Activated naive CD4-positive, alpha-beta T cell treated with anti-CD3 and anti-CD28 coated beads for 36 hours (primary cell): ENCODE measurements at places on chromosomes 2 and 18. TPM values are rescaled to one million over a fixed set of nuclear protein-coding genes. Genes with fewer than 3 reads are reported as not detected.

- peaks cover 9% of the 10 kb centered on the region for H3K36me3 ChIP-seq
- no peaks in the 10 kb centered on the region for H3K4me1 ChIP-seq
- no peak for DNase-seq
- H3K27ac ChIP-seq: no peak overlapping the region
- H3K4me3 ChIP-seq: no peak overlapping the region
- no peaks in the 10 kb centered on the region for H3K27me3 ChIP-seq
Measured at GRCh38 chr2:7077660-7078267, 160.6 kb downstream of the RNF144A start.

DNA sequence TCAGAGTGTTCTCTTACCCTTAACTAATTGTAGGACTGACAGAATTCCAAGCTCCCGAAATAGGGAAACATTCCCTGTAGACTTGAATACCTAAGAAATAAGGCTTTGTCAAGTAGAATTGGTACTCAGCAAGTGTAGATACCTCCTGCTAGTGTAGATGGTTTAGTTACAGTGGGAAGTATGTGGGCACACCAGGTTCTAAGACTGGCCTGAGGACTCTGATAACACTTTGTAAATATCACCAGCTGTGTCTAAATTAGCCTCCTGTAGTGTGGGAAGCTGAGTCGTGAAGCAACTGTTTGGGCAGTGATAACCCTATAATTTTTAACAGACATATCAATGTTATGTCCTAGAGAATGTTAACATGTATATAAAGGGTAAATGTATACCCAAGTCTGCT lies 304.5 kb downstream of the SLC8A1 start:
- no peaks in the 10 kb centered on the region for H3K27me3 ChIP-seq
- no peak overlapping the region for H3K27ac ChIP-seq
- no peak overlapping the region for H3K4me3 ChIP-seq
- no peaks in the 10 kb centered on the region for H3K36me3 ChIP-seq

ACMSD gene
- total RNA-seq: not detected

- H3K4me1 ChIP-seq: peaks cover 80% of the 10 kb centered on the region
- H3K4me3 ChIP-seq: peak overlapping the region; percentile 33
- H3K36me3 ChIP-seq: peaks cover 8% of the 10 kb centered on the region
- H3K27ac ChIP-seq: peak overlapping the region; percentile 71
- H3K27me3 ChIP-seq: no peaks in the 10 kb centered on the region
Measured at GRCh38 chr2:37654932-37655841, 16.3 kb downstream of the CDC42EP3 start.

- H3K36me3 ChIP-seq: peaks cover 13% of the 10 kb centered on the region
- H3K27me3 ChIP-seq: no peaks in the 10 kb centered on the region
- H3K4me1 ChIP-seq: no peaks in the 10 kb centered on the region
- DNase-seq: no peak
Measured at GRCh38 chr2:158518084-158518483, 61.3 kb downstream of the PKP4 start.

GCA gene
- 40.2 TPM for total RNA-seq

- DNase-seq: no peak
- H3K4me3 ChIP-seq: no peak overlapping the region
- H3K27me3 ChIP-seq: no peaks in the 10 kb centered on the region
Measured at GRCh38 chr2:40380041-40380440, 71.8 kb downstream of the SLC8A1 start.

GRCh38 chr2:70014959-70015358 lies 53.5 kb upstream of the ASPRV1 start:
- no peak overlapping the region for H3K4me3 ChIP-seq
- peaks cover 17% of the 10 kb centered on the region for H3K36me3 ChIP-seq
- H3K27ac ChIP-seq: peak overlapping the region; percentile 51
- peaks cover 21% of the 10 kb centered on the region for H3K4me1 ChIP-seq

MATN3 gene
- not detected for total RNA-seq

DNA sequence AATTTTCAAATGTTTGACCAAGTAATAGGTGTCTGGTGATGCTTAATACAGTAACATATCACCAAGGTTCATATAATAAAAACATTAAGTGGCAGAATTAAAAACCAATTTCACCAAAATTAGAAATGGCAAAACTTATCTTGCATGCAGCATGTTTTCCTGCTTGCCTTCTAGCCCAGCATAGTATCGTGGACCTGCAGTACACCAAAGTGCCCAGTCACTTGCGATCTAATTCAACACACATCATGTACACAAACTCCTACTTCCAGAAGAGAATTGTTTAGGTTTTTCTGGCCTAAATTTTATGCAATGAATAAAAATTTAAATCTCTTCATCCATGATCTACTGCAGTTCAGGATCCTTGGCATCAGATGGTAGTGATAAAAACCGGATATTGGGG lies 28.9 kb downstream of the LPIN2 start:
- H3K36me3 ChIP-seq: peaks cover 4% of the 10 kb centered on the region
- no peak overlapping the region for H3K4me3 ChIP-seq
- peak overlapping the region; percentile 78 for H3K27ac ChIP-seq
- no peak for DNase-seq
- no peaks in the 10 kb centered on the region for H3K27me3 ChIP-seq

- no peak overlapping the region for H3K27ac ChIP-seq
- no peaks in the 10 kb centered on the region for H3K27me3 ChIP-seq
- no peaks in the 10 kb centered on the region for H3K4me1 ChIP-seq
- no peaks in the 10 kb centered on the region for H3K36me3 ChIP-seq
Measured at GRCh38 chr2:239582476-239582875, 181.7 kb upstream of the HDAC4 start.

- no peaks in the 10 kb centered on the region for H3K27me3 ChIP-seq
- H3K4me3 ChIP-seq: no peak overlapping the region
- DNase-seq: no peak
- H3K27ac ChIP-seq: no peak overlapping the region
Measured at GRCh38 chr2:207110715-207111114, 55.0 kb downstream of the KLF7 start.

GRCh38 chr18:2898186-2898640 lies 51.4 kb downstream of the EMILIN2 start:
- no peak overlapping the region for H3K4me3 ChIP-seq
- peaks cover 9% of the 10 kb centered on the region for H3K4me1 ChIP-seq
- no peaks in the 10 kb centered on the region for H3K27me3 ChIP-seq
- H3K36me3 ChIP-seq: peaks cover 3% of the 10 kb centered on the region
- DNase-seq: no peak
- no peak overlapping the region for H3K27ac ChIP-seq

GRCh38 chr18:58032233-58032632 lies 11.8 kb upstream of the NEDD4L start:
- DNase-seq: no peak
- H3K27ac ChIP-seq: no peak overlapping the region
- H3K27me3 ChIP-seq: peaks cover 4% of the 10 kb centered on the region
- no peaks in the 10 kb centered on the region for H3K36me3 ChIP-seq
- H3K4me3 ChIP-seq: no peak overlapping the region
- no peaks in the 10 kb centered on the region for H3K4me1 ChIP-seq
